ENCODE measurements at places on chromosomes 12 and 14. TPM values are rescaled to one million over a fixed set of nuclear protein-coding genes. Genes with fewer than 3 reads are reported as not detected.

The CYP27B1 gene
- 3.2 TPM for total RNA-seq

The RNF41 gene
- total RNA-seq = 99.7 TPM

DNA sequence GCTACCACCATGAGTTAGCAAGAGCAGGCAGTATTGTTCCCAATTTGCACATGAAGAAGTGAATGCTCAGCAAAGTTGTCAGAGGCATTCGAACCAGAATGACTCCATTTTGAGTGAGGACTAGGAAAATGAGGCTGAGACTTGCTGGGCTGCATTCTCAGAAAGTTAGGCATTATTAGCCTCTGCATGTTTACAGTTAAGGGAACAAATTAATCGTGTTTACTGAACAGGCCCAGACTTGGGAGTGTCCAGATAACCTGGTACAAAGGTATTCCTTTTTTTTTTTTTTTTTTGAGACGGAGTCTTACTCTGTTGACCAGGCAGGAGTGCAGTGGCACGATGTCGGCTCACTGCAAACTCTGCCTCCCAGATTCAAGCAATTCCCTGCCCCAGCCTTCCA is 22.5 kb upstream of the VWF start:
- no peaks in the 10 kb centered on the region for H3K27me3 ChIP-seq
- H3K36me3 ChIP-seq = no peaks in the 10 kb centered on the region
- H3K27ac ChIP-seq = no peak overlapping the region
- DNase-seq = no peak
- H3K4me1 ChIP-seq = no peaks in the 10 kb centered on the region

- no peak for DNase-seq
- H3K4me1 ChIP-seq = peaks cover 29% of the 10 kb centered on the region
- H3K27ac ChIP-seq = no peak overlapping the region
- H3K36me3 ChIP-seq = no peaks in the 10 kb centered on the region
Measured at GRCh38 chr12:116492703-116493324, 66.4 kb upstream of the MAP1LC3B2 start.

DNA sequence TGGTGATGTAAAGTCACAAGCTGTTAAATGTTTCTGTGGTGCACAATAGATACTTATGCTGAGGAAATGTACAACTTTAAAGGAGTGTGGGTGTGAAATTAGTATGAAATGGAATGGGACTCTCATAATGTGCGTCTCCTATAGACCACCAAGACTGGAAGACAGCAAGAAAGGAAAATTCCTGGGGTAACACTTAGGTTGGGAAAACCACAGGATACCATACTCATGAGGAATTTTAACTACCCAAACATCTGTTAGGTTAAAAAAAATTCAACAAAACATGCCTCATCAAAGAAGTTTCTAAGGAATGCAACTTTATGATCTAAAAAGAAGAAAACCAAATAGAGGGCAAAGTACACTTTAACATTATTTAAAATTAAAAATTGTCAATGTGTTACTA is 113.7 kb upstream of the MYF6 start:
- DNase-seq = no peak
- peaks cover 24% of the 10 kb centered on the region for H3K4me1 ChIP-seq
- peak overlapping the region; percentile 49 for H3K27ac ChIP-seq

Data from chondrocyte (in vitro differentiated cells).